ENCODE measurements at places on chromosomes 11 and 22.

- peak; percentile 59 for DNase-seq
Measured at GRCh38 chr22:25403811-25404471, 160.5 kb upstream of the GRK3 start.

DNA sequence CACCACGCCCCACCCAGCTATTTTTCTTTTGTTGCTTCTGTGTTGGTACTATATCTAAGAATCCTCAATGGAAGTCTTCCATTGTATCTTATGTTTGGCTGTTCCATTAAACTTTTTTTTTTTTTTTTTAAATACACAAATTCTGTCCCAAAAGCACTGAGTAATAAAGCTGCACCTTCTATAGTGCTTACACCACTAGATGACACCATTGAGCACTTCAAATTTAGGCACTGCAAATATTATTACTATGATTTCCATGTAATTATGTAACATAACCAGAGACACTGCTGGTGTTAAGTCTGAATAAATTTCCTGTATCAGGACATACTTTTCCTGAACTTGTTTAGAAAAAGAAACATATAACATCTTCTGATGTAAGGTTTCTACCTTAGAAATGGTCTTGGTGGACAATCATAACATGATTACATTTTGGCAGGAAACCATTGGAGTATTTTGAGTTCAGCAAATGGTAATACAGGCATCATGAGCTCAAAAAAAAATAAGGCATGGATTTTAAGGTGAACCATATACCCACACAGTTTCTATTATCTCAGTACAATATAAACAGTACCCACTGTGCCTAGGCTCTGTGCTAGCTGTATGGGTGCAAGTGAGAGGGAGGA is 110.5 kb downstream of the ATG16L2 start:
- DNase-seq = peak; percentile 71

DNA sequence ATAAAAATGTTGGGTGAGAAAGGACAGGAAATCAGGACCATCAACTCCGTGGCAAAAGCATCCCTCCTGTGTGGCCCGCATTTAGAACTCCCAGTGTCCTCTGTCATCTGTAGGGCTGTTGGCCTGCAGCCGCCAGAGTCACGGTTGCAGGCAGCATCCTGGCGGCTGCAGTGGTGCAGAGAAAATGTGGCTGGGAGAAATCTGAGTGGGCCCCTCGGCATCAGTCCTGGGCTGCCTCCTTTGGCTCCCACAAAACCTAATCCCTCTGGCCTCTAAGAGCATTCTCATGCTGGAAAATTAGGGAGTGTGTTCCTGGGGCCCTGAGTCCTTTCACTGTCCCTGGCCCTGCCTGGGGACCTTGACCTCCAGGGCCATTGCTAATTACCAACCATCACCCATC is 121.9 kb downstream of the WT1 start:
- no peak for DNase-seq

GRCh38 chr11:59849129-59849528 is 3.8 kb upstream of the CBLIF start:
- no peak for DNase-seq

DNA sequence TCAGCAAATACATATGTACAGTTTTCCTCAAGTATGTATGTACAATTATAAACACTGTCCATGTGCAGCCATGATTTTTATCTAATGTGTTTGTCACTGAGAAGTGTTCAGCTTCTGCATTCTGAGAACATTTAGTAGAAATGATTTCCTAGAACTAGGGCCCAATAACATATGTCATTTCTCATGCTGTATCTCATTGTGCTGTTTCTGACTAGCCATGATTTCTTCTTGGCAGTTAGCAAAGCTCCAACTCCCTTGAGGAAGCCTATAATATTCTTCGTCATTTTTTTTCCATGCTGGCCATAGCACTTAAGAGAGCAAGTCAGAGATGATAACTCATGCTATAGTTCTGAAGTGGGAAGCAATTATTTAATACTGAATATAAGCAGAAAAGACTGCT is 187.8 kb downstream of the DDX10 start:
- DNase-seq = peak; percentile 35

- no peak for DNase-seq
Measured at GRCh38 chr11:75084883-75085282, 11.8 kb downstream of the OR2AT4 start.

Measured in lung (tissue), 17 donors.